ENCODE measurements at places on chromosomes 11 and 22.
A peak's percentile ranks its signal among the peaks of the same experiment; 100 is the strongest.

DNA sequence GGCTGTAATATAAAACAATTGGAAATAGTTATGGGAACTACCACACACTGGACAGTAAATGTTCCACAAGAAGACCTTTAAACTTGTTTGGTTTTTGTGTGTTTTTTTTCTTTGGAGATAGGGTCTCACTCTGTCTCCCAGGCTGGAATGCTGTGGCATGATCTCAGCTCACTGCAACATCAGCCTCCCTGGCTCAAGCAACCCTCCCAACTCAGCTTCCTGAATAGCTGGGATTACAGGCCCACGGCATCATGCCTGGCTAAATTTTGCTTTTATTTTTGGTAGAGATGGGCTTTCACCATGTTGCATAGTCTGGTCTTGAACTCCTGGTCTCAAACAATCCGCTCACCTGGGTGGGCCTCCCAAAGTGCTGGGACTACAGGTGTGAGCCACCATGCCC lies 121.0 kb downstream of the MPPED2 start:
- no peaks in the 10 kb centered on the region for H3K36me3 ChIP-seq
- peak overlapping the region; percentile 69 for H3K27ac ChIP-seq
- no peak for DNase-seq
- no peaks in the 10 kb centered on the region for H3K27me3 ChIP-seq

GRCh38 chr11:118260353-118260752 lies 3.7 kb downstream of the MPZL2 start:
- no peaks in the 10 kb centered on the region for H3K4me1 ChIP-seq
- DNase-seq, result no peak
- H3K36me3 ChIP-seq, result no peaks in the 10 kb centered on the region
- H3K27me3 ChIP-seq, result no peaks in the 10 kb centered on the region
- no peak overlapping the region for H3K4me3 ChIP-seq

DNA sequence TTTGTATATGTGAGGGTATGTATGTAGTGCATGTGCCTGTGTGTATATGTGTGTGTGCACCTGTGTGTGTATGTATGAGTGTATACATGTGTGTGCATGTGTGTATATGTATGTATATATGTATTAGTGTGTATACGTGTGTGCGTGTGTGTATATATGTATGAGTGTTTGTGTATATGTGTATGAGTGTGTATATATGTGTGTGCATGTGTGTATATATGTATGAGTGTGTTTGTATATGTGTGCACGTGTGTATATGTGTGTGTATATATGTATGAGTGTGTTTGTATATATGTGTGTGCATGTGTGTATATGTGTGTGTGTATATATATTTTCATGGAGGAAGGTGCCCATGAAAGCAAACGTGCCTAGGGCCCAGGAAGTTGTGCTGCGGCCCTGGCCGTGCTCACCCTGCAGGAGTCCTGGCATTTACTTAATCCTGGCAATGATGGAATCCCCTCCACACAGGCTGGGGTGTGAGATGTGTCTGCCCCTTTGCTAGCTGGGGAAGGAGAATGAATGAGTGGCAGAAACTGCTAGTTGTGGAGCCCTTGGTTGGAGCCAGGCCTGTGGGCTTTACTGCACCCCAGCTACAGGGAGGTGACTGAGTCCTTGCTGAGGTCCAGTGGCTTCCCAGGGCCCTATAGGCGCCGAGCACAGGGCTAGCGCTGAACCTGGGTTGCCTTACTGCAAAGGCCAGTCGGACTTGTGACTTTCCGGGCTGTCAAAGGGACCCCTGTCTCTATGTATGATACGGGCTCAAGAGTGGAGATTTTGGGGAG lies 97.2 kb downstream of the MYO18B start:
- no peak for DNase-seq
- no peaks in the 10 kb centered on the region for H3K27me3 ChIP-seq
- peaks cover 43% of the 10 kb centered on the region for H3K36me3 ChIP-seq
- H3K4me1 ChIP-seq, result no peaks in the 10 kb centered on the region

DNA sequence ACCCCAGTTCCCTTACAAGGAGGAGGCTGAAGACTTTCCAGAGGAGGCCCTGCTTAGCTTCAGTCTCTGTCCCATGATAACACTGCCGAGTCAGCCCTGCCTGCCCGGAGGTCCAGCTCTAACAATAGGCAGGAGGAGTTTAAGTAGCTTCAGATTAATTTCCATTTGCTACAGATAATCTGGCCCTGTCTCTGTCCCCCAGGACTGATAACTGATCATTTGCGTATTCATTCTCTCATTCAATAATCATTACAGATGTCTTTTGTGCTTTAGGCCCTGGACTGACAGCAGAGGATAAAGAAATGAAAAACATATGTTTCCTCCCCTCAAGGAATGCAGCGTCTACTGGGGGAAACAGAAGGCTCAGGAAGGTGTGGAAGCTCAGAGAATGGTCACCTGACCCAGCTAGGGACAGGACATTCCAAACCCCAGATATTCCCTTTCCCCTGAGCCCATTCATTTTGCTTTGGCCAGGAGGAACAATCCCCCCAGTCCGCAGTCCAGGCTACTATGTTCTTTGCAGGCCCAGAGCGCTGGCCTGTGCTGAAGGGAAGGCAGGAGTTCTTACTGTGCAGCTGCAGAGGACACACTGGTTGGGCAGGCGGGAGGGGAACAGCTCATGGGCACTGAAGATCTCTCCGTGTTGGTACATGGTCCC lies 20.8 kb downstream of the CHRDL2 start:
- H3K27ac ChIP-seq, result no peak overlapping the region
- no peaks in the 10 kb centered on the region for H3K27me3 ChIP-seq
- H3K4me3 ChIP-seq, result no peak overlapping the region
- no peaks in the 10 kb centered on the region for H3K36me3 ChIP-seq

DNA sequence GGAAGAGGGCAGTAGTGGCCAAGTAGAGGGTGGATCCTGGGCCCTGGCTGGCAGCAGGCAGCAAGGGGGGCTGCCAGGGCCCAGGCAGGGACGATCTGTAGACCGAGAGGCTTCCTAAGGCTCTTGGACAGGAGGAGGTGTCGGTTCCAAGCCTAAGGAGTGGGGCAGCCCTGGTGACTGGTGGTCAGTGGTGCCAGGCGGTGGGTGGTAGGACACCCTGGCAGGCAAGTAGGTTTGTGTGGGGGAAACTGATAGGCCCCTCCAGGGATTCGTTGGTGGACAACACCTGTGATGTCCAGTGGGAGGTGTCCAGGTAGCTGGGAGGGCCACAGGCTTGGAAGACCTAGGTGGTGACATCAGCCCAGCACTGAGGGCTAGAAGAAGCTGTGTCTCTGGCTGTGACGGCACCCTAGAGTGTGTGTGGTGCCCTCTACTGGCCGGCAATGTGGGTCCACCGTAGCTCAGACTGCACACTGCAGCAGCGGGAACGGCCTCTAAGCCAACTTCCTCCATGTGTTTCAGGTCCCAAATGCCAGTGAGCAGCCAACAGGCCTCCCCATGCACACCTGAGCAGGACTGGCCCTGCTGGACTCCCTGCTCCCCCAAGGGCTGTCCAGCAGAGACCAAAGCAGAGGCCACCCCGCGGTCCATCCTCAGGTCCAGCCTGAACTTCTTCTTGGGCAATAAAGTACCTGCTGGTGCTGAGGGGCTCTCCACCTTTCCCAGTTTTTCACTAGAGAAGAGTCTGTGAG lies 9.4 kb upstream of the SAMM50 start:
- no peaks in the 10 kb centered on the region for H3K27me3 ChIP-seq
- H3K4me3 ChIP-seq, result no peak overlapping the region
- no peaks in the 10 kb centered on the region for H3K36me3 ChIP-seq
- DNase-seq, result no peak

GRCh38 chr11:101442936-101443521 lies 140.8 kb downstream of the TRPC6 start:
- DNase-seq, result no peak
- peak overlapping the region; percentile 71 for H3K27ac ChIP-seq
- H3K36me3 ChIP-seq, result no peaks in the 10 kb centered on the region

All from ascending aorta (tissue), 2 donors.